GM23248 (cell line): ENCODE measurements at places on chromosomes 11 and 22. TPM values are rescaled to one million over a fixed set of nuclear protein-coding genes. Genes with fewer than 3 reads are reported as not detected.
A peak's percentile ranks its signal among the peaks of the same experiment; 100 is the strongest.

SAA1 gene
- total RNA-seq = not detected in 2 replicates

PLAAT4 gene
- total RNA-seq = 0.65 and 3.2 TPM in 2 replicates

SH3BP1 gene
- 2.4 and 9.9 TPM in 2 replicates for total RNA-seq

PTPRCAP gene
- total RNA-seq = not detected in 2 replicates

DNA sequence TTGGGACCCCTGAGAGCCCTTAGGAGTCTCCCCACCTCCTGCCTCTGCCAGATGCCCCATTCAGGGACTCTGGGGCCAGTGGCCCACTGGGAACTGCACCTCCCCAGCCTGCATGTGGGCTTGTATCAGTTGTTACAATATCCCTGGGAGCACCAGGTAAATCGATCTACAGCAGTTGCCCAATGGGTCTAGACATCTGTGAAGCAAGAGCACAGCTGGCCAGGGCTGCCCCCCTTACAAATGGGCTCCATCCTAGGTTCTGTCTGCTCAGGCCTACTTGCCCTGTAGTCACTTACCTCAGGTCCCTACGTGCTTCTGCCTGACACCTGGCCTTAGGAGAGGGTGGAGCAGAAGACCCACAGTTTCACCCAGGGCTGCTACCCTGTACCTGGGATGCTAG, 62.7 kb downstream of the HIRA start:
- no peaks in the 10 kb centered on the region for H3K4me1 ChIP-seq
- no peak overlapping the region for H3K4me3 ChIP-seq
- H3K27ac ChIP-seq = no peak overlapping the region
- H3K27me3 ChIP-seq = no peaks in the 10 kb centered on the region
- peaks cover 33% of the 10 kb centered on the region; the same call in 1 of the 2 replicates for H3K36me3 ChIP-seq
- DNase-seq = no peak

DNA sequence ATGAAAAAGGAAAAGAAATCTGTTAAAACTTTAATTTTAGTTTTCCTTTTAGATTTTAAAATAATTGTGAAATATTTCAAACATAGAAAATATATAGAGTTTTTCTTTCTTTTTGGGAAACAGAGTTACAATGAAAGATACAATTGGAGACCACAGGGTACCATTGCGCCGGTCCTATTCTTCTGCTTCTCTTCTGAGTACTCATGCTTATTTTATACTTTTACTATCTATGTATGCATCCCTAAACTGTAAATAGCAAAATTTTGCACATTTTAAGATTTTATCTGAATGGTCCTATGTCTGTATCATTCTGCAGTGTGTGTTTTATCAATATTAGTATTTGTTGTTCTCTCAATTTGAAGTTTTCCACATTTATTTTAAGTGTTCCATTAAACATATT, 65.0 kb downstream of the EHF start:
- no peak overlapping the region for H3K27ac ChIP-seq
- H3K36me3 ChIP-seq = no peaks in the 10 kb centered on the region
- H3K4me1 ChIP-seq = peaks cover 11% of the 10 kb centered on the region; the same call in 1 of the 2 replicates
- DNase-seq = no peak
- H3K27me3 ChIP-seq = no peaks in the 10 kb centered on the region

GRCh38 chr11:65719871-65720210, 757 bp downstream of the RNASEH2C start:
- H3K27me3 ChIP-seq = no peaks in the 10 kb centered on the region
- peak overlapping the region; percentile 62 for H3K27ac ChIP-seq
- H3K4me3 ChIP-seq = peak overlapping the region; percentile 80
- peaks cover 14% of the 10 kb centered on the region for H3K4me1 ChIP-seq

GRCh38 chr22:44279069-44279360, 33.7 kb downstream of the SHISAL1 start:
- DNase-seq = no peak
- H3K27me3 ChIP-seq = no peaks in the 10 kb centered on the region; the same call in 1 of the 2 replicates
- H3K4me3 ChIP-seq = no peak overlapping the region
- no peak overlapping the region for H3K27ac ChIP-seq
- no peaks in the 10 kb centered on the region for H3K4me1 ChIP-seq

DNA sequence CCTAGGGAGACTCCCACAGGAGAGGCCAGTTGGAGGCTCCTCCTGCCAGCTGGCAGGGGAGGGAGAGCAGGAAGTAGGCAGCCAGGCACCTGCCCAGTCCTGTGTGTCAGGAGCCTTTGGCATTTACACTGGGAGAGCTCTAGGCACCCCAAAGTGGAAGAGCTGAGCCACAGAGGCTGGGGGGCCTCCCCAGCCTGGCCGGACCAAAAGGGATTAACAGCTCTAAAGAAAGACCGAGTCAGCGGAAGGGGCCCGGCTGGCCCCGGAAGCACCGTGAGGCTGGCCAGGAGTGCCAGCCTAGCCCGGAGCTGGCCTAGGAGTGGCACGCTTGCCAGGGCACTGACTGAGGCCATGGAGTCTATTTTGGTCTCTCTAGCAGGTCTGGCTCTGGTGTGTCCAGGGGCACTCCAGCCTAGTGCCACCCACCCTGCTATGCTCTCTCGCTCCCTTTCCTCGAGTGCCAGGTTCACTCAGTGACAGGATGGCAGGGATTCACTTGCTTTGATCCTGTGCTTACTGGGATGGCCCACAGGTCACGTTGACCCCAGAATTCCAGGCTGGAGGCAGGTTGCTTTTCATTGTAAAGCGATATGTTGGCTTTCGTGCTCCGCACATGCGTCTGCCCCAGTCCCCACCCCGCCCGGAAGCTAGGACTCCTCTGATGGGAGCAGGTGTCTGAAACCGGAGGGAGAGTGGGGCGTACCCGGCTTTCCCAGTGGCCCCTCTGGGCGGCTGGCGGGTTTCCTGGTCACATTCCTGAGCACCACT, 3.3 kb upstream of the KMT5B start:
- no peaks in the 10 kb centered on the region for H3K36me3 ChIP-seq
- no peak overlapping the region for H3K4me3 ChIP-seq
- peaks cover 9% of the 10 kb centered on the region for H3K4me1 ChIP-seq
- no peak overlapping the region for H3K27ac ChIP-seq
- H3K27me3 ChIP-seq = peaks cover 9% of the 10 kb centered on the region; the same call in 1 of the 2 replicates
- DNase-seq = no peak

- H3K27ac ChIP-seq = no peak overlapping the region
- H3K36me3 ChIP-seq = no peaks in the 10 kb centered on the region
- no peaks in the 10 kb centered on the region for H3K4me1 ChIP-seq
- H3K27me3 ChIP-seq = peaks cover 69% of the 10 kb centered on the region
These were observed 5.5 kb downstream of the KRTAP5-2 start for GRCh38 chr11:1592628-1593027.

GRCh38 chr11:46808799-46809431, 37.2 kb downstream of the CKAP5 start:
- no peak overlapping the region for H3K4me3 ChIP-seq
- H3K4me1 ChIP-seq = no peaks in the 10 kb centered on the region
- DNase-seq = peak; percentile 43
- H3K36me3 ChIP-seq = peaks cover 36% of the 10 kb centered on the region
- no peak overlapping the region for H3K27ac ChIP-seq

DNA sequence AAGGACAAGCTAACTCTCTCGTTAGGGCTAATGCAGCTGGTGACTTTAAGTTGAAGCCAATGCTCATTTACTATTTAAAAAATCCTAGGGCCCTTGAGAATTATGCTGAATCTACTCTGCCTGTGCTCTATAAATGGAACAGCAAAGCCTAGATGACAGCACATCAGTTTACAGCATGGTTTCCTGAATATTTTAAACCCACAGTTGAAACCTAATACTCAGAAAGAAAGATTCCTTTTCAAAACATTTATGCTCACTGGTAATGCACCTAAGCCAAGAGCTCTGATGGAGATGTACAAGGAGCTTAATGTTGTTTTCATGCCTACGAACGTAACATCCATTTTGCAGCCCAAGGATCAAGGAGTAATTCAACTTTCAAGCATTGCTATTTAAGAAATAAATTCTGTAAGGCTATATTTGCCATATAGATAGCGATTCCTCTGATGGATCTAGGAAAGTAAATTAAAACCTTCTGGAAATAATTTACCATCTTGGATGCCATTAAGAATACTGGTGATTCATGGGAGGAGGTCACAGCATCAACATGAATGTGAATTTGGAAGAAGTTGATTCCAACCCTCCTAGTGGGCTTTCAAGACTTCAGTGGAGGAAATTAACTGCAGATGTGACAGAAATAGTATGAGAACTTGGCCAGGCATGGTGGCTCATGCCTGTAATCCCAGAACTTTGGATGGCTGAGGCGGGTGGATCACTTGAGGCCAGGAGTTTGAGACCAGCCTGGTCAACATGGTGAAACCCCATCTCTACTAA, 14.5 kb downstream of the XNDC1N start:
- H3K4me3 ChIP-seq = no peak overlapping the region
- peak overlapping the region; percentile 37 for H3K27ac ChIP-seq
- 0 out of 2 replicates have a peak, but pooled peaks cover 4% of the 10 kb centered on the region for H3K36me3 ChIP-seq
- peaks cover 15% of the 10 kb centered on the region for H3K4me1 ChIP-seq

DNA sequence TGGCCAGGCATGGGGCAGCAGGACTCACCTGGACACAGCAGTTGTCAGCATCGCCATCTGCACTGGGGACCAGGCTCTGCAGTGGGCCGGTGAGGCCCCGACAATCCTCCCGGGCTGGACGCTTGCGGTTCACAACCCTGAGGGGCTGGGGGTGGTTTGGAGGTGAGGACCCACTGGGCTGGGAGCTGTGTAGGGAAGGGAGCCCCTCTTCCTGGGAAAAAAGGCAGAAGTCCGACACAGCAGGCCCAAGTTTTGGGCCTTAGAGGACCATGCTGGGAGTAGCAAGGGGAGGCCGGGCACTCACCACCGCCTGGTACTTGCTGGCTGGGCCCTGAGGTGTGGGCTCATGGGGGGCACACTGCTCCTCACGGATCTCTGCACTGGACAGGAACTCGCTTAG, 39.8 kb upstream of the KCNJ11 start:
- H3K4me3 ChIP-seq = no peak overlapping the region
- DNase-seq = no peak
- no peak overlapping the region for H3K27ac ChIP-seq
- no peaks in the 10 kb centered on the region; the same call in 1 of the 2 replicates for H3K27me3 ChIP-seq
- H3K4me1 ChIP-seq = no peaks in the 10 kb centered on the region

GRCh38 chr22:29625090-29625825, 21.8 kb downstream of the NF2 start:
- peak; percentile 88 for DNase-seq
- H3K4me1 ChIP-seq = peaks cover 76% of the 10 kb centered on the region
- peak overlapping the region; percentile 49 for H3K4me3 ChIP-seq
- peak overlapping the region; percentile 87 for H3K27ac ChIP-seq

DNA sequence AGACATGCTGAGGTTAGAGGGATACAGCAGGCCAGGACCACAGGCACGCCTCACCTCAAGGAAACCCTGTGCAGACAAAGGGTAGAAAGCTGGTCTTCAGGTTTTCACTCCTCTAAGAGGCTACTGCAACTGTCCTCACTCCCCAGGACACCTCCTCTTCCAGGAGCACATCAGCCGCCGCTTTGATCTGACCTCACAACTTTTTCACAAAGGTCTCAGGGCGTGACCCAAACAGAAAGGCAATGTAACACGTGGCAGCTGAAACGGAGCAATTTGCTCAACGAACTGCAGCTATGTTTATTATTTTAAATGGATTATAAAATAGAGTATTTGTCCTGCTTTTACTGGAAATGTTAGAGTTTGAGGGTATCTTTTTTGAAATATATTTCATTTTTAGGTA, 46.1 kb downstream of the LARGE1 start:
- no peak for DNase-seq
- no peak overlapping the region for H3K4me3 ChIP-seq
- H3K27me3 ChIP-seq = no peaks in the 10 kb centered on the region
- H3K4me1 ChIP-seq = peaks cover 8% of the 10 kb centered on the region
- H3K36me3 ChIP-seq = no peaks in the 10 kb centered on the region
- H3K27ac ChIP-seq = no peak overlapping the region

- no peaks in the 10 kb centered on the region for H3K27me3 ChIP-seq
- DNase-seq = no peak
- H3K27ac ChIP-seq = no peak overlapping the region
- no peaks in the 10 kb centered on the region for H3K36me3 ChIP-seq
- no peak overlapping the region for H3K4me3 ChIP-seq
- H3K4me1 ChIP-seq = peaks cover 30% of the 10 kb centered on the region
These were observed 12.6 kb upstream of the P2RY6 start for GRCh38 chr11:73259406-73260126.

DNA sequence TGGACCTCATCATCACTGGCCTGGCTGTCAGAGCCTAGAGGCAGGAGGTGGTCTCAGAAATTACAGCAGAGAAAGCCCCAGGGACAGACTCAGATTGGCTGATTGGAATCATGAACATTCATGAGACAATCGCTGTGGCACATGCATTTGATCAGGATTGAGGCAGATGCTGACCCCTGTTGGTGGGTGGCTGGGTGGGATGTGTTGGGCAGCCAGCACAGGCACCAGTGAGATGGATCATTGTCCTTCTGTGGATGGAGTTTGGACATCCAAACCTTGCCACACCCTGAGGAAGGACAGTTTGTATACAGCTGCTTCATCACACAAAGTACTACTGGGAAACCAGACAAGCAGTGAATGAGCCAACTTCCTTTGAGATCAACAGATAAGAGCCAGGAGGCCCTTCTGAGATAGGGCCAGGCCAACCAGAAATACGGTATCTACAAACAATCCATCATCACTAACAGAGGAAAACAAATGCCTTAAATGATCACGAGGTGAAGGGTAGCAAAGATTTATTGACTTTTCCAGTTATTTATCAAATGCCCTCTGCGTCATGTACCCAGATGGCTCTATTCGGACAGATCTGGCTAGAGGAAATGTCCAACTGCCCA, 17.3 kb downstream of the COMMD9 start:
- no peaks in the 10 kb centered on the region for H3K4me1 ChIP-seq
- no peak overlapping the region for H3K4me3 ChIP-seq
- H3K36me3 ChIP-seq = peaks cover 13% of the 10 kb centered on the region; the same call in 1 of the 2 replicates
- H3K27me3 ChIP-seq = no peaks in the 10 kb centered on the region

DNA sequence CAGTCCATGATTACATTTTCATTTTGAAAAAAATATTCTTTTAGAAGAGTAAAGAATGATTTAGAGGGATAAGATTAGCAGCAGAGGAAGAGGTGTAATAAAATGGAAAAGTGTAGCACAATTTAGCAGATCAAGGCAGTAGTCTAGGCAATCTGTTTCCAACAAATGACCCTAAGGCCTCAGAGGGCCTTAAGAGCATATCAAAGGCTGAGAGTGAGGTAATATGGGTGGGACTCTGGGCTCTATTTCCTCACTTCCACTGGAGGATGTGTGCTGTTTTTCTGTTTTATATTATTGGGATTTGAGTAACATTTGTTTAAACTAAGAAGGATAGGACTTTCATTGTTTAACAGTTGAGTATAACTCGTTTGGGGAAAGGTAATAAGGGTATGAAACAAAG, 28.8 kb downstream of the CCDC81 start:
- H3K4me3 ChIP-seq = no peak overlapping the region
- H3K27ac ChIP-seq = no peak overlapping the region
- H3K27me3 ChIP-seq = no peaks in the 10 kb centered on the region
- no peaks in the 10 kb centered on the region for H3K4me1 ChIP-seq
- no peak for DNase-seq
- no peaks in the 10 kb centered on the region for H3K36me3 ChIP-seq

DNA sequence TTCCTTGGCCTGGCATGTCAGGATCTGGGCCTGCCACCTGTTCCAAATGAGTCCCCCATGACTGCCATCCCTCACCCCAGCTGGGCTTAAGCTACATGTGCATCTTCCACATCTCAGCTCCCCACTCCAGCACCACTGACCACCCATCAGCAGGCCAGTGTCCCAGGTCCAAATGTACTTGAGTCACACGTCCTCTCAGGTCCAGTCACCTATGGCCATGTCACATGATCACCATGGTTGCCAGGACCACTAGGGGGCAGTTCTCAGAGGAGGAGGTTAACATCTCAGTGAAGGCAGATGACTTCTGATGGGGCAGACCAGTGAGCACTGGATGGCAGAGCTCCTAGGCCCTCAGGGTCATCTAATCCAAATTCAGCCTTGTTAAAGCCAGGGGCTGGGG, 41.9 kb upstream of the WNT11 start:
- H3K4me1 ChIP-seq = peaks cover 8% of the 10 kb centered on the region
- H3K36me3 ChIP-seq = no peaks in the 10 kb centered on the region
- no peak overlapping the region for H3K4me3 ChIP-seq
- no peak overlapping the region for H3K27ac ChIP-seq
- no peaks in the 10 kb centered on the region for H3K27me3 ChIP-seq
